Mucosa of descending colon (tissue), 3 donors: ENCODE measurements at places on chromosomes 13 and 19.

DNA sequence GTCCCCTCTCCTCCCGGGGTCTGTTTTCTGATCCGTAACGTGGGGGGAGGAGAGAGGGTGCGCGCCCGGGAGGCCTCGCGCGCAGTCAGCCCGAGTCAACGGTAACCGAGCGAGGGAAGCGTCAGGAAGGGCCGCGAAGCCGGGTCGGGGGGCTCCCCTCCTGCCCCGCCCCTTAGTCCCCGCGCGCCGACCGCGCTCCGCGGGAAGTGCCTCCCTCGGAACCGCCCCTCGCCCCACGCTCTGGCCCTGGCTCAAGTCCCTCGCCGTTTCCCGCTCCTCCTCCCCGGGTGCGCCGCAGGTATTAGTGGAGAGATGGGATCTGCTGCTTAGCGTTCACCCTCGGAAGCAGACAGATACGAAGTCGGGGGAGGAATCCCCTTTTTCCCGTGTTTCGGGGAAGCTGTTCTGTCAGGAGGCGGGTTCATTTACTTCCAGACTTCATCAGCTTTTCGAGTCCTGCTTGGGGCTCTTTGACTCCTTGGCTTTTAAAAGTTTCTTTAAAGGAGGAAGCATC, 770 bp downstream of the HNRNPM start:
- peak; percentile 81 for DNase-seq

- DNase-seq, result peak; percentile 68
Measured at GRCh38 chr13:99658261-99658991, 157.2 kb downstream of the TM9SF2 start.

DNA sequence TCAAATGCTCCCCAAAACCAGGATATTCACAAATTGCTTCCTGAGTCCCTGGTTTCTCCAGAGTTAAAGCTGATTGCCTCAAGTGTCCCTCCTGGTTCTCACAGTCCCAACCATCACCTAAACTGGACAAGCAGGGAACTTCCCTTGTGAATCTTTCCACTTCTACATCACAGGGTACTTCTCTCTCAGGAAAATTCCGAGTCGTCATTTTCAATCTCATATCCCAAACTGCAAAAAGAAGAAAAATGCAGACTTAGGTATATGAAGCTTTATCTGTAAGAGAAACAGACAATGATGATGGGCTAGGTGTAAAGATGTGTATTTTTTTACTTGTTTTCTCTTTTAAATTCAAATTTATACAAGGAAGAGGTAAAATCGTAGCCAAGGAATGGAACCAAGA, 21.3 kb downstream of the ZNF329 start:
- no peak for DNase-seq

- no peak for DNase-seq
Measured at GRCh38 chr19:12166626-12167025, 3.7 kb downstream of the ZNF136 start.

- peak; percentile 22 for DNase-seq
Measured at GRCh38 chr19:3123956-3124355, 11.9 kb upstream of the GNA15 start.

GRCh38 chr19:18800636-18801035, 9.5 kb upstream of the COMP start:
- no peak for DNase-seq

GRCh38 chr13:46350003-46350402, 37.0 kb downstream of the RUBCNL start:
- DNase-seq, result no peak

DNA sequence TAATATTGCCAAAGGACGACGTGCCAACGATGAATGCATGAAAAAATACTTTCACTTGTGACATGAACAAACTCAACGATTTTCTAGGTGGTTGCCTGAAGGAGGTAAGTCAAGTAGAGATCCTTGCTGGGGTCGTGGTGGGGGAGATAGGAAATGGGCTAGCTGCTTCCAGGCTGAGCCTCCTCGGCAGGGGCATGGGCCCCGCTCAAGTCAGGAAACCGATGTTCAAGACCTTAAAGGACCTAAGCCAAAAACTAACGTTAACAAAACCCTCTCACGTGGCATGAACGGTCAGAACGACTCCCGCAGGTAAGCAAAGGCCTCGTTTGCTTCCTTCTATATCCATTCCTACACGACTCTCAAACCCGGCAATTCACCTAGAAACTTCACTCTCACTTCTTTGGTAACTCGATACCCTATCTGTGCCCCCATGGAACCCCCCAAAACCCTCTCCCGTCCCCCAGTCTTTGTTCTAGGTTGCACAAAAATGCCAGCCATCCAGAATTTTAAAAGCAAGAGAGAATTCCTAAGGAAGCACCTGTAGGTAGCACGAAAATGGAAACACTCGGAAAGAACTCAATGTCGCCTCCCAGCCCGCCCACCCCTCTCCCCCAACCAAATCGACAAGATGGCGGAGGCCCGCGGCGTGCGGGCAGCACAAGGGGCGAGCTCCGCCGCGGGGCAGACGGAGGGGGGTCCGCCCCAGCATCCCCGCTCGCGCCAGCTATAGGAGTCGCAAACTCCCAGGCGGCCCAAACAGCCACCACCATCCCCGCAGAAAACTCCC, 13.6 kb downstream of the ACP4 start:
- DNase-seq, result no peak
